ENCODE measurements at places on chromosomes 2 and 18. TPM values are rescaled to one million over a fixed set of nuclear protein-coding genes. Genes with fewer than 3 reads are reported as not detected.

CIB4 gene
- polyA plus RNA-seq = not detected

DNA sequence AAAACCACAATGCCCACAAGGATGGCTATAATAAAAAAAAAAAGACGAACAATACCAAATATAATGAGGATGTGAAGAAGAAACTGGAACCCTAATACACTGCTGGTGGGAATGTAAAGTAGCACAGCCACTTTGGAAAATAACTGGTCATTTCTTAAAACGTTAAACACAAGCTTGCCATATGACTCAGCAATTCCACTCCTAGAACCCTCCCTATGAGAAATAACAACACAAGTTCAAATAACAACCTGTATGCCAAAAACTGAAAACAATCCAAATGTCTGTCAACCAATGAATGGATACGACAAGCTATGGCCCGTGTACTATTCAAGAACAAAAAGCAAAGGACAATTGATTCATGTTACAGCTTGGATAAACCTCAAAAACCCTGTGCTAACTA is 7.0 kb upstream of the ALPK2 start:
- no peak for DNase-seq

RTP5 gene
- polyA plus RNA-seq = not detected

DNA sequence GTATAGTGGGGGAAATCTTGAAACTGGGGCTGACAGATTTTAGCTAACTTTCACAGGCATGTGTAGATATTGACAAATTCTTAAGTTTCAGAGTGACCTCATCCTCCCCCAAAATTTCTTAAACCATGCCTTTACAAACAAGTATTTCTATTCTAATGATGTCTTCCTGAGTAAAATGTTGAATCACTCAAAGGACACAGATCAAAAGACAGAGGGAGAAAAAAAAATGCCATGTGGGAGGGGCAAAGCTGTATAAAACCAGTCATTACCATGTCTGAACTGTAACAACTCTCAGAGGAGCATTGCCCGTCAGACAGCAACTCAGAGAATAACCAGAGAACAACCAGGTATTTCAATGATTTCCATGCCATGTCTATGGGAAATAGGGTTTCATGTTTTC is at the start of gene SERPINB2:
SERPINB2 (plus strand) TSS at position 282 of the 400 bp plus-strand sequence. CDS start 3,740 bp downstream, outside the sequence.
- no peak for DNase-seq

KLHL41 gene
- 48.4 TPM for polyA plus RNA-seq

DNA sequence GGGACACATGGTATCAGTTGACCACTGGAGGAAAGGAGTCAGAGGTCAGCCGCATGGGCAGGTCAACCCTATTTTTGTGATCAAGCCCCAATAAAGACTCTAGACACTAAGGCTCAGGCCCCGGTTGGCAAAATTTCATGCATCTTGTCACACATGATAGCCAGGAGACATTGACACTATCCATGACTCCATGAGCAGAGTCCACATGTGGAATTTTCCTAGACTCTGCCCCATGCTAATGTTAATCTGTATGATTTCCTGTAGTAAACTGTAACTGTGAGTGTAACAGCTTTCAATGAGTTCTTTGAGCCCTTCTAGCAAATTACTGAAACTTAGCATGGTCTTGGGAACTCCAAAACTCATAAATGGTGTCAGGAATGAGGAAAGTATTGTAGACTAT is 192.3 kb downstream of the PDE11A start:
- no peak for DNase-seq

GRCh38 chr2:160411955-160412354 is 81.7 kb downstream of the RBMS1 start:
- no peak for DNase-seq

DNA sequence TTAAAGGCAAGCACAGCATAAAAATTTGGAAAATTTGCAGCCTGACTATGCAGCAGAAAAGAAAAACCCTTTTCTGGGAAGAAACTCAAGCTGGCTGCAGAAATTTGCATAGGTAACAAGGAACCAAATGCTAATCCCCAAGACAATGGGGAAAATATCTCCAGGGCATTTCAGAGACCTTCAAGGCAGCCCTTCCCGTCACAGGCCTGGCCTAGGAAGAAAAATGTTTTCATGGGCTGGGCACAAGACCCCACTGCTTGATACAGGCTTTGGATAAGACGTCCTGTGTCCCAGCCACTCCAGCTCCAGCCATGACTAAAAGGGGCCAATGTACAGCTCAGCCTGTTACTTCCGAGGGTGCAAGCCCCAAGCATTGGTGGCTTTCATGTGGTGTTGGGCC is 717.6 kb downstream of the TDRD15 start:
- DNase-seq = no peak

Data from heart left ventricle (tissue), 16 donors.